ENCODE measurements at places on chromosomes 6 and 20. TPM values are rescaled to one million over a fixed set of nuclear protein-coding genes. Genes with fewer than 3 reads are reported as not detected.

DNA sequence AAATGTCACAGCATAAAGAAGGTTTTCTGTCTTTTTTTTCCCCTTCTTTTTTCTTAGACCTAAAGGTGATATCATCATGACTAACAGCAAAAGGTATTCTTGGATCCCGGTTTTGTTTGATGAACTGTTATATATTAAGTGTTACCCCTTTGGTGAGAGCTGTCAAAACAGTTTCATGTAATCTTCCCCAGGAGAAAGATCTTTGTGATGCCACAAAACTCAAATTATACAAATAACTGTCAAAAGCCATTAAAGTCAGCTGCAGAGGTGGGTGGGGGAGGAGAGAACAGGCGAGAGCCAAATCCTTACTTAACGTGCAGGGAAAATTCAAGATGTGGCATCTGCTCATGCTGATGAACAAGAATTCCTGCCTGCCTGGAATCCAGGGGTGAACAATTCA lies 258.2 kb downstream of the BMP7 start:
- no peak for DNase-seq

DNA sequence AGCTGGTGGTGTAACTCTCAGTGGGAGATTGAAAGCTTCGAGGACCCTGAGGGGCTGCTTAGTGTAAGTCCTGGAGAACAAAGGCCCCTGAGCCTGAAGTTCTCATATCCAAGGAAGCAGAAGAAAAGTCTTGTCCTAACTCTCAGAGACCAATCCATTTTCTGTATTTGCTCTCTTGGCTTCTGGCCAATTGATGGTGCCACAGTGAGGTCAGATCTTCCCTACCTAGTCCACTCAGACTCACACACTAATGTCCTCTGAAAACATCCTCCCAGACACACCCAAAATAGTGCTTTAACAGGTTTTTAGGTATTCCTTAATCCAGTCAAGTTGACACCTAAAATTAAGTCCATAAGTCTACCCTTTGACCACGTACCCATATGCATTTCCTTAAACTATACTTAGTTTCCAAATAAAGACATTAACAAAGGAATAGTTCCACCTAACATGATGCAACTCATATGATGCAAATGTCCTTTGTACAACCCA lies 29.4 kb downstream of the ZNF292 start:
- no peak for DNase-seq

DNA sequence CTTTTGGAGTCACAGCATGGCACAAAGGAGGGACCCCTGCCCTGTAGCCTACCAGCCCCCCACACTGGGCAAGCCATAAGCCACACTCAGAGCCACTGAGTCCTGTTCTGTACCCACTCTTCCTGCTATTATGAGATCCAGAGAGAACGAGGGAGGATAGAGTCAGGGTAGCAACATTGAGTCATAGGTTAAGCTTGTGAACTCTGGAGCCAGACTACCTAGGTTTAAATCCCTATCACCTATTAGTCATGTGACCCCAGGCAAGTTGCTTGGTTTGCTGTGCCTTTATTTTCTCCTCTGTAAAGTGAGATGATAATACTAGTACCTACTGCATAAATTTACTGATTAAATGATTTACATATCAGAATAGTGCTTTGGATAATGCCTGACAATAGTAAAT lies 540 bp downstream of the CNBD2 start:
- no peak for DNase-seq

The RSPH9 gene
- not detected for total RNA-seq

DNA sequence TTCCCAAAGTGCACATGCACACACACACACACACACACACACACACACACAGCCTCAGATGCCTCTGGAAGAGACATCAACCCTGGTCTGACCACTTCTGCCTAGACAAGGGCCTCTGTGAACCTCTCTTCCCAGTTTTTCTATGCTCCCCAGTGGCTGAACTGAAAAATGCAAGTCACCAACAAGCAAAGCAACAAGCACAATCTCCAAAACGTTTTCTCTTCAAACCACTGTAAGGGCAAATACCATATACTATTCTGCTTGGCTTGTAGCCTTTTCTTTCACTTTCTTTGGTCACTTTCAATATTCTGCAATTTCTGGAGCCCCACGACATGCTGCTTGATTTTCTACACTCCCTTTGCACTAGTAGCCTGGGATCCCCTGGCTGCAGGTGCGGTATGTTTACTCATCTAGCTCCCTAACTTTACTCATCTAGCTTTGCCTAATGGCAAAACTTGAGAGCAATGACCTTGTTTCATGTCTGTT lies 121.4 kb upstream of the DST start:
- peak; percentile 47 for DNase-seq

GRCh38 chr20:44693627-44694026 lies 21.5 kb upstream of the CCN5 start:
- DNase-seq: no peak

The RIPOR2 gene
- not detected for total RNA-seq

DNA sequence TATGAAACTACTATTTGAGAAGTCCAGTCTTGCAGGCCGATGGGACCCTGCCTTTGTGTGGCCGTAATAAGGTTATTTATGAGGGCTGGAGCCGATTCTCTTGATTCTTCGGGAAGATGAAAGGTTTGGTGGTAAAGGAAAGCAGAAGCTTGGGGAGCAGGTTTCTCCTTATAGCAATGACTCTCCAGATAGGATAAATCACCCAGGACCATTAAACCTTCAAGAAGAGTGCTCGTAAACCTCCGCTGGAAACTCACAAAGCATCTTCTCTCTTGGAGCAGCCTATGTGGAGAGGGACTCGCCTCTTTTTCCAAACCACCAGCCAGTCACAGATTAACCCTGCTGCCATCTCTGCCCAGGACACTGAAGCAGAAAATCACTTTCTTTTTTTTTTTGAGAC lies 69.6 kb upstream of the SALL4 start:
- no peak for DNase-seq

GRCh38 chr6:97361286-97361685 lies 78.3 kb upstream of the MMS22L start:
- DNase-seq: no peak

DNA sequence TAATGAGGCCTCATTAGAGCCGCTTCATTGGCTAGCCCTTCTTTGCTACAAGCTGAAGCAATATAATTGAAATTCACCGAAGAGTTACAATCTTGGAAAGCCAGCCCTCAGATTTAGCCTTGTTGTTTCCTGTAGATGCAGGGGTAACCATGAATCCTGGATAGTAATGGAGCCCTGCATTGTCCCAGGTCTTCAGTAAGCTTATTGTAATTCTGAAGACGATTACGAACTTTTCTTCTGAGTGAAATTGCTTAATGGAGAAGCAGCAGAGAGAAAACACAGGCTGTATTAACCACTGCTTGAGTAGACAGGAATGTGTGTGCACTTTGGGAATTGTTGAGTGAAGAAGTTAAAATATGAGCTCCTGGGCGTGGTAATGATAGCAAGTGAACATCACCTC lies 26.3 kb upstream of the NAA20 start:
- no peak for DNase-seq

The KCNS1 gene
- total RNA-seq: not detected
